Activated T-helper 1 cell treated with anti-CD3 and anti-CD28 coated beads, Interleukin-12 subunit alpha, Interleukin-12 subunit beta, Interleukin-2, Interleukin-4 antibody, amounts not matched to agents 30 ng/mL and 10 ng/mL and 1 ng/mL, durations not matched to agents 14 hours and 24 hours and 36 hours (primary cell): ENCODE measurements at places on chromosomes 13 and 19. TPM values are rescaled to one million over a fixed set of nuclear protein-coding genes. Genes with fewer than 3 reads are reported as not detected.

- DNase-seq, result no peak
These were observed 65.2 kb downstream of the MICU2 start for GRCh38 chr13:21538753-21539152.

DNA sequence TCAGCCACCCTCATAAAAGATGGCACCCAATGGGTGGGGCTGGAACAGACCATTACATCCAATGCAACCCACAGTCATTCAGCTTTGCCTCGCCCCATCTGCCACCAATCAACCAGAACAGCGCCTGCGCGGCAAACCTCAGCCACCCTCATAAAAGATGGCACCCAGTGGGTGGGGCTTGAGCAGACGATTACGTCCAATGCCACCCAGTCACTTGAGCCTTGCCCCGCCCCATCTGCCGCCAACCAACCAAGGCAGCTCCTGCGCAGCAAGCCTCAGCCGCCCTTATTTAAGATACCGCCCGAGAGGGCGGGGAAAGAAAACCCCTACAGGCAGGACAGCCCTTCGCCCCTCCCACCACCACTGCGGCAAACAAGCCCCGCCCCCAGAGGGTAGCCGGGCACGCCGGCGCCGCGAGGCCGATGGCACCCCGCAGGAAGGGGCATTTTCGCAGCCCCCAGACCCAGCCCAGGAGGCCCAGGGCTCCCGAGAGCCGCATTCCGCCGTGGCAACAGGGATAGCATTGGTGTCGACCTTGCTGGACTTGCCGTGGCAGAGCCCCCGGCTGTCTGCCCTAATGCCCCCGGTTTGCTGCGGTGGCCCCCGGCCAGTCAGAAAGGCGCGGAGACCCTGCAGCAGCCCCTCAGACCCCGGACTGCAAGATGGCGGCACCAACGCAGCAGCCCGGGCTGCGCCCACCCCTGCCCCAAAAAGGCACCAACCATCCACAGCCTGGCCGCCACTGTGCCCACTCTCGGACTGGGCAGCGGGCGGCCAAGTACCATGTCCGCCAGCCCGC is 675 bp downstream of the PEG3 start:
- DNase-seq, result no peak

GRCh38 chr13:33963134-33963533 is 145.2 kb downstream of the RFC3 start:
- no peak for DNase-seq

DNA sequence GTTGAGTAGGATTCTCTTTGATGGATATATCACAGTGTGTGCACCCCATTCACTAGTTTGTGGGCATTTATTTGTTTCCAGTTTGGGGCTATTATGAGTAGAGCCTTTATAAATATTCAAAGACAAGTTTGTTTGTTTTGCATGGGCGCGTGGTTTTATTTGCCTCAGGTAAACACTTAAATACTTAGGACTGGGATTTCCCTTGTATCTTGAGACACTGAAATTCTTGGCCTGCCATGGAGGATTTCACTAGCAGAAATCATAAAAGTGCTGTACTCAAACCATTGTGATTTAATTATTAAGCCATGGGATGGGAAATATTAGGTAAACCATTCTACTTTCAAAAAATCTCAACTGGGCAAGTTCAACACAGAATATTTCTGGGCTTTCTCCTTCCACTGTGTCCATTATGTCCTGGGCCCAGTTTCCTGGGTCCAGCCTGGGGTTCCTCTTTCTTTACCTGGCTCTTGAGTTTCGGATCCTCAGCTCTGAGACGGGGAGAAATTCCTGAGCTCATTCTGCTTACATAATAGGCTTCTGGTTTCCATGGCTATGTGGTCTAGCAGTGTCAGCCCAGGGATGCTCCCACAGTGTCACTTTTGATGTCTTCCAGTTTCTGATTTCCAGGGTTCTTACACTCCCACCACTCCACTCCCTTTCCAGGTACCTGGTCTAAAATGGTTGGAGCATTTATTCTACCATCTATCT is 14.4 kb downstream of the MYO16 start:
- no peak for DNase-seq

DNA sequence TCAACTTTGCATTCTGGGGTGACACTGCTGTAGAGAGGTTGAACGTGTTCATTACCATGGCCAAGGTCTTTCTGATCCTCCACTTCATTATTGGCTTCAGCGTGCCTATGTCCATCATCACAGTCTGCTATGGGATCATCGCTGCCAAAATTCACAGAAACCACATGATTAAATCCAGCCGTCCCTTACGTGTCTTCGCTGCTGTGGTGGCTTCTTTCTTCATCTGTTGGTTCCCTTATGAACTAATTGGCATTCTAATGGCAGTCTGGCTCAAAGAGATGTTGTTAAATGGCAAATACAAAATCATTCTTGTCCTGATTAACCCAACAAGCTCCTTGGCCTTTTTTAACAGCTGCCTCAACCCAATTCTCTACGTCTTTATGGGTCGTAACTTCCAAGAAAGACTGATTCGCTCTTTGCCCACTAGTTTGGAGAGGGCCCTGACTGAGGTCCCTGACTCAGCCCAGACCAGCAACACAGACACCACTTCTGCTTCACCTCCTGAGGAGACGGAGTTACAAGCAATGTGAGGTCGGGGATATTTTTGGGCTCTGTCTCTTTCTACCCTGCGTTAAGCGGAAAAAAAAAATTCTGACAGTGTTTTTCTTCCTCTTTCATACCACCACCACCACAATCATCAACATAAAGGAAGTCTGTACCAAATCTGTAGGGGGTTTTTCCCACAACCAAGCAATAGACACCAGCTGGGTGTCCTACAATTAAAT is 29.5 kb downstream of the FPR3 start:
- no peak for DNase-seq

GRCh38 chr19:13212759-13213330 is 62.6 kb downstream of the IER2 start:
- peak; percentile 59 for DNase-seq

DNA sequence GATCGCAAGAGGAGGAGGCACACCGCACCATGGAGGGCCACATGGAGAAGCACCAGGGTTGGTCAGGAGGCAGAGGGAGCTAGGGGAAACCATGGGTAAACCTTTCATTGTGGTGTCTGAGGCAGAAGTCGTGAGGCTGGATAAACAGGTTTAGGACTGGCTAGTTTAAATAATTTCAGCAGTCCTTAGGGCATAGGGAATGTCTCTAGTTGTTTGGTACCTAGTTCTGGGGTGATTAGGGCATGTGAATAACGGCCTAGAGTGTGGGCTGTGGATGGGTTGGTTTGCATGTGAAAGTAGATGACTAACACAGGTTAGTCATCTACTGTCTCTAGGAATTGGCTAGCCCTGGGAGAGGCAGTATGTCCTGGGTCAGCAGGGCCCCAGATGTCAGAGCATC is 102.3 kb downstream of the STOML3 start:
- no peak for DNase-seq

DNA sequence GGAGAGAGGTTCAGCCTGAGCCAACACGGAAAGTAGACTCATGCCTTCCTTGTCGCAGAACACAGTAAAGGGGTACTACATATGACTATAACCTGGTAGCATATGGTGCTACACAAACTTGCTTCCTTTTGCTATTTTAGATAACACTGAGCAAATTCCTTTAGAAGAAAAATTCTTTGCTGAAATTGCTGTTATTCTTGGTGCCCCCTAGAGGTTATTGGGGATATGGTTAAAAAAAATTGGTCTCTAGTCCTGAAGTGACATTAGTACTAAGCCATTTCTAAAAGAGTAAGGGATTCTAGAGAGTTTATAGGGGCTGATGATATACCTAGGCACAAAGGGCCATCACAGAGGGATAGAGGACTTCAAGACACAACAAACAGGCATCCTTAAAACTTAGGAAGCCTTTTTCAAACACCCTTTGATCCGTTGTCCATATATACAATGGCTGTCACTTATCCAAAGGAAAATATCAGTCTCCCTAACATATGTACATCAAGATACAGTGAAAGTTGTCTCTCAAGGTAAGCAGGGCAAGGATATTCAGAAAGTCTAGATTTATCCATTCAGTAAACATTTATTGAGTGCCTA is 13.9 kb upstream of the HS6ST3 start:
- no peak for DNase-seq

GRCh38 chr19:31418692-31419430 is 69.6 kb upstream of the TSHZ3 start:
- DNase-seq, result no peak

SLITRK5 gene
- total RNA-seq, result not detected in 2 replicates

QPCTL gene
- total RNA-seq, result 13.7 and 18.0 TPM in 2 replicates

ERVV-1 gene
- total RNA-seq, result not detected in 2 replicates
